Esophagus (tissue), 2 donors: ENCODE measurements at places on chromosomes 1 and 21. TPM values are rescaled to one million over a fixed set of nuclear protein-coding genes. Genes with fewer than 3 reads are reported as not detected.

CLK2 gene
- 55.3 TPM for polyA plus RNA-seq

GPATCH2 gene
- polyA plus RNA-seq, result 2.3 TPM

ITGB2 gene
- polyA plus RNA-seq, result 10.0 TPM

LCE6A gene
- not detected for polyA plus RNA-seq

SHC1 gene
- polyA plus RNA-seq, result 38.8 TPM

GUCA2B gene
- polyA plus RNA-seq, result not detected

PEX10 gene
- polyA plus RNA-seq, result 21.1 TPM

INAVA gene
- polyA plus RNA-seq, result 39.4 TPM

SLC44A5 gene
- 3.1 TPM for polyA plus RNA-seq

HTR1D gene
- not detected for polyA plus RNA-seq

LCE2A gene
- polyA plus RNA-seq, result not detected

CD84 gene
- polyA plus RNA-seq, result 0.26 TPM

C1orf185 gene
- not detected for polyA plus RNA-seq

KAZN gene
- 32.0 TPM for polyA plus RNA-seq

FOXD3 gene
- polyA plus RNA-seq, result 0.06 TPM

OR2M2 gene
- not detected for polyA plus RNA-seq

DYNLT5 gene
- 0.57 TPM for polyA plus RNA-seq

COG2 gene
- 8.1 TPM for polyA plus RNA-seq

FAM43B gene
- polyA plus RNA-seq, result 0.12 TPM

OR2L5 gene
- polyA plus RNA-seq, result not detected

PLCH2 gene
- 88.7 TPM for polyA plus RNA-seq

ZNF695 gene
- 0.81 TPM for polyA plus RNA-seq

LIPI gene
- not detected for polyA plus RNA-seq

RCSD1 gene
- polyA plus RNA-seq, result 1.7 TPM

CLCN6 gene
- polyA plus RNA-seq, result 9.1 TPM

NFYC gene
- 37.2 TPM for polyA plus RNA-seq

LCE1A gene
- not detected for polyA plus RNA-seq

SPRR4 gene
- 0.48 TPM for polyA plus RNA-seq

ST6GALNAC3 gene
- 0.27 TPM for polyA plus RNA-seq

HSPA6 gene
- 1.2 TPM for polyA plus RNA-seq

SPATA21 gene
- polyA plus RNA-seq, result 0.08 TPM

ESPN gene
- 46.5 TPM for polyA plus RNA-seq

CA14 gene
- polyA plus RNA-seq, result 0.06 TPM

EFHD2 gene
- 32.5 TPM for polyA plus RNA-seq

CELSR2 gene
- 19.4 TPM for polyA plus RNA-seq

EVI5 gene
- polyA plus RNA-seq, result 1.9 TPM

OR2G2 gene
- not detected for polyA plus RNA-seq

UMODL1 gene
- 0.12 TPM for polyA plus RNA-seq

ANGPTL7 gene
- 0.28 TPM for polyA plus RNA-seq

FAM131C gene
- 0.45 TPM for polyA plus RNA-seq

IFI44 gene
- 6.8 TPM for polyA plus RNA-seq

CPLANE2 gene
- 3.2 TPM for polyA plus RNA-seq

CFAP107 gene
- not detected for polyA plus RNA-seq

RPTN gene
- polyA plus RNA-seq, result 0.20 TPM

CFHR2 gene
- polyA plus RNA-seq, result not detected

GPR52 gene
- 0.18 TPM for polyA plus RNA-seq

MCOLN2 gene
- polyA plus RNA-seq, result 0.79 TPM

DNALI1 gene
- polyA plus RNA-seq, result 1.3 TPM

NFASC gene
- 10.6 TPM for polyA plus RNA-seq

DPT gene
- 4.8 TPM for polyA plus RNA-seq

ABCG1 gene
- 2.8 TPM for polyA plus RNA-seq

NPR1 gene
- polyA plus RNA-seq, result 3.6 TPM

SOD1 gene
- 269 TPM for polyA plus RNA-seq

NCSTN gene
- 34.9 TPM for polyA plus RNA-seq
